ENCODE measurements at places on chromosomes 13 and 19.

DNA sequence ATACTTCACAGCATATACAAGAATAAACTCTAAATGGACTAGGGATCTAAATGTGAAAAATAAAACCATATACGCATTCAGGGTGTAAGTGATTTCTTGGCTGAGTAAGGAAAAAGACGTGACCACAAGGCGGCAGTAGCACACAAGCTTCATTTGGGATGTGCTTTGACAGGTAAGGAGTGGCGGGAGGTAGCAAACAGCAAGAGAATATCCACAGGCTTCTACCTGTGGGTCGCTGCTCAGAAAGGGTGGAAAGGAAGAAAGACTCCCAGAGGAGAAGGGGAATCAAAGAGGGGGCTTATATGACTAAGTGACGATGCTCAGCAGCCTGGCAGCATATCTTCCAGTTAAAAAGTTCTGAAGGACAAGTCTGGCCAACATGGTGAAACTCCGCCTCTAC is 2.5 kb upstream of the ZNF121 start:
- peak; percentile 25 for DNase-seq

DNA sequence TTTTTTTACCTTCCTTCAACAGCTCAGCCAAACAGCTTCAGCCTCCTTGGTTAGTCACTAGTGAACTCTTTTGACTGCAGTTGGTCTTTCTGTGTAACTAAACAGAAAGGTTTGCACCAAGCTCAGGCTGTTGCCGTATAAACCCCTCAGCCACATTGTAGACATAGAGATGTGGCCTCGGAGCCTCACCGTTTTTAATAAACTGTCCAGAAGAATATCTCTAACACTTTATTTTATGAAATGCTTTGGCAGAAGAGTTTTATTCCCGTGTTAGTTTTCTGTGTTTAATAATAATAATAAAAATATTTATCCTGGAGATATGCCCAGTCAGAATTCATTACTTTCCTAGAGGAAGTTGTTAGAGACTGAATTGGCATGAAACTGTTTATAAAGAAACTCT is 171.7 kb upstream of the MAB21L1 start:
- DNase-seq: no peak

DNA sequence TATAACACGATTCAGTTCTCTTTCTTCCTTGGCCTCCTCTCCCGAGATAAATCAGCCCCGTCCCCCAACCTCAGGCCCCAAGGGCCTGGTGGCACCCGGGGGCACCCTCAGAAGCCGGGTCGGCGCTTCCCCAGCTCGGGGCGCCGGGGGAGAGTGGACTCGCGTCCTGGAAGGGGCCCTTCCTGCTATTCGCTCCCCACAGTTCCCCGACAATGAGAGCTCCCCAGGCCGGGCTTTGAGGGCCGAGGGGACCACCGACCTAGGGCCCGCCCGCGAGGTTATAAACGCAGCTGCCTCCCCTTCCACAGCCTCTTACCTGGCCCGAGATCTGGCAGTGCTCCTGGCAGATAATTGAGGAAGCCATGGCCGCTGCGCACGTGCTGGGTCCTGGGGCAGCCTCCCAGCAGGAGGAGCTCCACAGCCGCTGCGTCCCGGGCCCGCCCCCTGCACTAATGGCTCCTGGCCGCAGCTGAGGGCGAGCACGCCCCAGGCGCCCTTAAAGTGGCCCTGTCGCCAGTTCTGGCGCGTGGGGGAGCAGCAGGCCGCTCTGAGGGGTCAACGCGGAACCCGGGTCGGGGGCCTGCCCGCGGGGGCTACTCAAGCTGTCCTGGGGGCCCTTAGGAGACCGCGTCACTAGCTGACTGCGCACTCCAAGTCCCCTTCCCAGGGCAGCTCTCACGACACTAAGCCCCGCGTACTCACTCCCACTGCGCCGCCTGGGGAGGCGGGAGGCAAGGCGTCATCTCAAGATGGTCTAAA is at the start of gene SOHLH2:
Gene SOHLH2, minus strand, starts transcription at position 394 of the 759 bp plus-strand sequence. Its CDS starts 30 bp downstream, at position 364.
- DNase-seq: no peak

GRCh38 chr19:38015761-38016160 is 108.8 kb downstream of the SIPA1L3 start:
- DNase-seq: peak; percentile 67

GRCh38 chr19:17063428-17063827 is 11.8 kb downstream of the HAUS8 start:
- no peak for DNase-seq

DNA sequence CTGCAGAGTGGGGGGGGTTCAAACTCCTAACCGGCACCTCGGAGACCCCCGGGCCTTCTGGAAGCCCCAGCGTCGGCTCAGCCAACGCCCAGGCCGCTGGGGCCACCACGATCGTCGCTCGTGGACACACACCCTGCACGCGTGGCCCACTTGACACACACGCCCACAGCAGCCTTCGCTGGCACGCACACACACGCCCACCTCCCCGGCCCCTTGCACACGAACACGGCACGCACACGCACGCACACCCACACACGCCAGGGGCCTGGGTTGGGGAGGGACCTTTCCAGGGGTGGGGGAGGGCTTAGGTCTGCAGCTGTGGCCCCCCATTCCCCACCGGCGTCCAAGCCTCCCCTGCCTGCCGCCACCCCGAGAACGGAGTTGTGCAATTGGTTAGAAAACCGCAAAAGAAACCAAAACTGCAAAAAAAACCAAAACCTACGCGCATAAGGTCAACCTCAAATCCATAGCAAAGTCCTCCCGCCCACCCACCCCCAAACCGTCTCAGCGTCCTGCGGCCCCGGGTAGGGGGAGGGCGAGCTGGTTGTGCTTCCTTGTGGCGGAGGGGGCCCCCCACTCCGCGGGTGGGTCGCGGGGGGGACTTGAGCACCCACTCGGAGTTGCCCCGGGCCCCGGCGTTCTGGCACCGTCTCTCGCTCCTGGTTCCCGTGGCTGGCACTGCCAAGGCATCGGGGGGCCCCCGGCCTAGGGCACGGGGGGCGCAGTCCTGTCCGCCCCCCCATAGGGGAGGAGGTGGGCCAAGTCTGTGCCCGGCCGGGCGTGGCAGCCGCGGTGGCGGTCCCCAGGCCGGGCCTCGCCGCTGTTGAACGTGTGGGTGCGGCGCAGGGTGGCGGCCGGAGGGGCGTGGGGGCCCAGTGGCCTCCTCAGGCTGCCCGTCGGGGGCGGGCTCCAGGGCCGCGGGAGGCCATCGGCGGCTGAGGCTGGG is 3.3 kb upstream of the LRG1 start:
- DNase-seq: no peak

DNA sequence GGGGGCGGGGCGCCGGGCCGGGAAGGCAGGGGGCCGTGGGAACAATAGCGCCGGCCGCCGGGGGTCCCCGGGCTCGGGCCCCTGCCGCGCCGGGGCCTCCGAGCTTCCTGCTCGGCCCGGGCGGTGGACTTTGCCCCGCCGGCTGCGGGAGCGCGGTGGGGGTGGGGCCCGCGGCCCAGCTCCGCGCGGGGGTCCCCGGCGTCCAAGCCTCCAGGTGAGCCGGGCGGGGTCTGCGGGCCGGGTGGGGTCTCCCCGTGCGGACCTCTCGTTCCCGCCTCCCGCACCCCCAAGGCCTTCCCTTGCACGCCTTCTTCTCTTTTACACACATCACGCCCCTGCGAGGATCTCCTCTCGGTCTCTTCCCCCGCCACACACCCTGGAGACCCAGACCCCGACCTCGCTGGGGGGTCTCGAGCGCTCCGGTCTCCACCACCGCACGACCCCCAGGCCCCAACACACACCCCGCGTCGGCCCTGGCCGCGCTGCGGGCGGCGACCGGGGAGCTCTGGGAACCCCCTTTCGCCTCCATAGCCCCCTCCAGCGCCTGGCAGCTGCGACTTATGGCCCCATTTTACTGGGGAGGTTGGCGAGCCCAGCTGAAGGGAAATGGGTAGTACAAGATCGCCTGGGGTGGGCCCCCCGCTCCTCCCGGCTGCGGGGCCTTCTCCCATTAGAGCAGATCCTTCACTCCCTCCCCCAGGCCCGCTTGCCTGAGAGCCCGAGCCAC is 711 bp downstream of the CAMSAP3 start:
- DNase-seq: no peak

DNA sequence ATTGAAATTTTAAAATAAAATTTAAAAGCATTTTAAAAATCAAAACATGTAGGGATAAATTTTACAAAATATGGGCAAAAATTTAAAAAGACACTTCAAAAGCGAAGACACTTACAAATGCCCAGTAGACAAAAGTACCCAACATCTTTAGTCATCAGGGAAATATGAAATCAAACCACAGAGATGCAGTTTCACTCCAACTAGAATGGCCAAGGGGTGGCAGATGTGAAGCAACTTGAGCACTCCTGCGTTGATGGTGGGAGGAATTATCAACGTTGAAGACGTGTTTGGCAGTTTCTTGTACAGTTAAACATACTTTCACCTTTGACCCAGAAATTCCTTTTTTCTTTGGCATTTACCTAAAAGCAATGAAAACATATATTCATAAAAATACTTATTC is 518.0 kb upstream of the SGCG start:
- no peak for DNase-seq

DNA sequence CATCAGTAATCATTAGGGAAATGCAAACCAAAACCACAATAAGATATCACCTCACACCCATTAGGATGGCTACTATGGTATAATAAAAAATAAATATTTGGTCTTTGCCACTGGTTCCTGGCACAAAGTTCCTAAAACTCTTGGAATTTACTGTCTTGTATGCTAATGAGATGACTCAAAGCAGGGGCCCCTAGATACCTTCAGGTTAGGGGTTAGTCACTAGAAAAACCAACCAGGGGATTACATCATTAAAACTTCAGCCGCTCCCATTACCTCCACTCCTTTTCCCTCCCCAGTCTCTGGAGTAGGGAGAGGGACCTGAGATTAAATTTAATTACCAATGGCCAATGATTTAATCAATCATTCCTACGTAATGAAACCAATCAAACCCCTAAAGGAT is 49.6 kb downstream of the THSD1 start:
- DNase-seq: peak; percentile 60

DNA sequence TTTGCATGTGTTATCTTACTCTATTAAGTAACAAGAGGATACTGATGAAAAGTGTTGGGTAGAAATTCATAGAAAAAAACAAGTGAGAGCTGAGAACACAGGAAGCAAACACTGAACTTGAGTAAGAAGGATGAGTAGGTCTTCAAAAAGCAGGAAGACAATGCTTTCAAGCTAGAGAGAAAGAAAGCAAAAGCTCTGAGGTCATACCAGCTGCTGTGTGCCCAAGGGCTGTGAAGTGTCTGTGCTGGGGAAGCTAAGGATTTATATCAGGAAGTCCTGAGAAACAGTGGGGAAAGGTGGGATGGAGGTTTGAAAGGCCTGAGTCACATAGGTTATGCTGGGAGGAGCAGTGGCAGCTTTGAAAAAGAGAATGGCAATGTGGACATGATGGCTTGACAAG is 145.5 kb upstream of the MAB21L1 start:
- DNase-seq: no peak

- no peak for DNase-seq
These were observed 1.1 kb upstream of the ERF start for GRCh38 chr19:42255766-42256745.

DNA sequence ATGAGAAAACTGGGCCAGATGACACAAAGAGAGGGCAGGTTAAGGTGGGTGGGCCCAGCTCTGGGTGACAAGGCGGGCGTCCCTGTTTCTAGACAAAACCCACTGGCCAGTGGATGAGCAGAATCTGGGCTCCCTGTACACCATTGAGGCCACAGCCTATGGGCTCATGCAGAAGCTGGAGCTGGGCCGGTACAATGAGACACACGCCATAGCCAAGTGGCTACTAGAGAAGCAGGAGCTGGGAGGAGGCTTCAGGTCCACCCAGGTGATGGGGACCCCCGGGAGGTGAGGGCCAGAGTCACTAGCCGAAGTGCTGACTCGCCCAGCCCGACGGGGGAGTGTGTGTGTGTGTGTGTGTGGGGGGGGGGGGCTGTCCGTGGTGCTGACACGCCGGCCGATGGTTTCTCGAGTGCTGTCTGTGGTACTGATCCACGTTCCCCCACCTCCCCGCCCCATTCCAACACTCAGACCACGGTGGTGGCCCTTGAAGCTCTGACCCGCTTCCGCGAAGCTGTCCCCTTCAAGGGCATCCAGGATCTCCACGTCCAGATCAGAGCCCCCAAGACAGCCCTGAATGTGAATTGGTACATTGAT is 24.3 kb upstream of the SHFL start:
- DNase-seq: no peak

DNA sequence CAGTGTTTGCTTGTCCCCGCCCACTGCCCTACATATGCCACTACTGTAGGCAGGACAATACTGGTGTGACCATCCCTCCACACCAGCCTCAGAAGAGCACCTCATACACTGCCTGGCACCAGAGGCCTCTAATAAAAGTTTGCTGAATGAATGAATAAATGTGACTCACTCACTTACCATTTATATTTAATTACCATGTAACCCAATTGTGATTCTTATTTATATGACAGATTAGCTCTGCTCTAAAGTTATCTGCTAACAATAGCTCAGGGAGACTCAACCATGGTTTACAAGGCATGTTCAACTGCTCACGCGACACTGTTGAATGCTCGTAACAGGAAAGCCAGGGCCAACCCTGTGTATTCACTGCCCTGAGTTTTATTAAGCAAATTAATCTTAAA is 66.0 kb upstream of the DOCK9 start:
- DNase-seq: no peak

- DNase-seq: no peak
These were observed 692.6 kb upstream of the SLITRK1 start for GRCh38 chr13:84574851-84575250.

DNA sequence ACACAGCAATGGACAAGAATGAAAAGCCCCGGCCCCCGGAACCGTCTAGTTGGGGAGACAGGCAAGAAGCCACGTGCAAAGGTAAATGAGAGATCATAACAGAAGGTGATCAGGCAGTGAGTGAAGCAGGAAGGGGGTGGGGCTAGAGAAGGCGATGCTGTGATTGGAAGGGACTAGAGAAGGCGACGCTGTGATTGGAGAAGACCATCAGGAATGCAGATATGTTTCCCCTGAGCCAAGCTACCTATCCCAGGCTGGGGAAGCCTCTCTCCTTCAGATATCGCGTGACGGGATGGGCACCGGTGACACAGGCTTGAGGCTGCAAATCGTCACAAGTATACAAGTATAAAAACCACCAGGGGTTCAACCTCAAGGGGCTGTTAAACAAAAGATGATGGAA is 21.8 kb downstream of the DCAF15 start:
- no peak for DNase-seq

DNA sequence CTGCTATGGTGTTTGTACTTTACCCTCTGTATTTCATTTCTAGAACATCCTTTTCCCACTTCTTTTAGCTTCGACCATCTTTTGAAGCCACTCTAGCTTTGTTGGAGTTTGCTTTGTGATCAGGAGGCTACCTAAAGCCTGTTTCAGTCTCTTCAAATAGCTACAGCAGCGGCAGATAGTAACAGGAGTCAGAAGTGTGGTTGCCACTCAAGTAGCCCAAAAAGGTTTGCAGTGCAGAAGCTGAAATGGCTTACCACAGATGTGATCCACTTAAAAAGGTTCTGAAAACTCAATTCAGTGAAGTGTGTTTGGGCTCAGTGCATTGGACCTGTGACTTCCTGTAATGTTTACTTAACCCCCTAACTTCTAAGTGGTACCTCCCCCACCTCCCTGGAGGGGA is 26.2 kb downstream of the WASF3 start:
- no peak for DNase-seq
